ENCODE measurements at places on chromosomes 12 and 14.

- DNase-seq = no peak
Measured at GRCh38 chr12:132030367-132031038, 80.8 kb downstream of the EP400 start.

GRCh38 chr14:32171469-32171868 is 30.4 kb upstream of the RNU6-7 start:
- no peak for DNase-seq

- DNase-seq = no peak
Measured at GRCh38 chr14:104186575-104186974, 48.2 kb downstream of the KIF26A start.

DNA sequence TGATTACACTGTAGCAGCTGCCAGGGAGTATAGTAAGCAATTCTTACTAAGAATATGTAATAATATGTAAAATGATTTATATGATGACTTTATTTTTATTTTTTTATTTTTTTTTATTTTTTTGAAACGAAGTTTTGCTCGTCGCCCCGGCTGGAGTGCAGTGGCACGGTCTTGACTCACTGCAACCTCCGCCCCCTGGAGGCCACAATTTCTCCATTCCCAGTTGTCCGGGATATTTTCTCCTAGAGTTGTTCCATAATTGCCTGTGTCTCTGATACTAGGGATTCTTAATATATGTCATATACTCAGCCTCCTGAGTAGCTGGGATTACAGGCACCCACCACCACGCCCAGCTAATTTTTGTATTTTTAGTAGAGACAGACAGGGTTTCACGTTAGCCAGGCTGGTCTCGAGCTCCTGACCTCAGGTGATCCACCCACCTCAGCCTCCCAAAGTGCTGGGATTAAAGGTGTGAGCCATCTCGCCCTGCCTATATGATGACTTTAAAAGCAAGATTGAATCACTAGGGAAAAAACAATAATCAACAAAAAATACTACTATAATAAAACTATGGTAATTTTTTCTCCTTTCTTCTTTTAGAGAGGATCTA is 12.2 kb upstream of the ITPR2 start:
- no peak for DNase-seq
